ENCODE measurements at places on chromosomes 6 and 20. TPM values are rescaled to one million over a fixed set of nuclear protein-coding genes. Genes with fewer than 3 reads are reported as not detected.
A peak's percentile ranks its signal among the peaks of the same experiment; 100 is the strongest.

GRCh38 chr20:61770113-61770585, 295.5 kb downstream of the TAF4 start:
- no peak for DNase-seq

- no peak for DNase-seq
Observed at GRCh38 chr20:40160097-40160550, 528.9 kb downstream of the MAFB start.

DNA sequence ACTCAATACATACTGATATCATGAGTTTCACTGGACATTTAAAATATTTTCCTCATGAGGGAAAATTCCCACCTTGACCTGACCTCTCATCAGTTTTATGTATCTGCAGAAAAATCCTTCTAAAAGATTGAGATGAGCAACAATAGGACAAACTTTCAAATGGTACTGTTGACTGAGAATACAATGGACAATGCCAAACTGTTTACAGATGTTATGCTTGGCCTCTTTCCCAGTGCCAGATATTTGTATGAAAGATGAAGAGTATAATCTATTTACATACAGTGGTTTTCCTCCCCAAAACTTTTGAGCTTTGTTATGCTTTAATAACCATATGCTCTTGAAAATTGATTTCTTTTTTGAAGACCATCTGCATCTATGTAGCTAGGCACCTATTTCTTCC, 245.1 kb upstream of the RSPO3 start:
- DNase-seq: no peak

Gene KIFC1
- total RNA-seq: 2.2 TPM

Gene RIN2
- 66.4 TPM for total RNA-seq

DNA sequence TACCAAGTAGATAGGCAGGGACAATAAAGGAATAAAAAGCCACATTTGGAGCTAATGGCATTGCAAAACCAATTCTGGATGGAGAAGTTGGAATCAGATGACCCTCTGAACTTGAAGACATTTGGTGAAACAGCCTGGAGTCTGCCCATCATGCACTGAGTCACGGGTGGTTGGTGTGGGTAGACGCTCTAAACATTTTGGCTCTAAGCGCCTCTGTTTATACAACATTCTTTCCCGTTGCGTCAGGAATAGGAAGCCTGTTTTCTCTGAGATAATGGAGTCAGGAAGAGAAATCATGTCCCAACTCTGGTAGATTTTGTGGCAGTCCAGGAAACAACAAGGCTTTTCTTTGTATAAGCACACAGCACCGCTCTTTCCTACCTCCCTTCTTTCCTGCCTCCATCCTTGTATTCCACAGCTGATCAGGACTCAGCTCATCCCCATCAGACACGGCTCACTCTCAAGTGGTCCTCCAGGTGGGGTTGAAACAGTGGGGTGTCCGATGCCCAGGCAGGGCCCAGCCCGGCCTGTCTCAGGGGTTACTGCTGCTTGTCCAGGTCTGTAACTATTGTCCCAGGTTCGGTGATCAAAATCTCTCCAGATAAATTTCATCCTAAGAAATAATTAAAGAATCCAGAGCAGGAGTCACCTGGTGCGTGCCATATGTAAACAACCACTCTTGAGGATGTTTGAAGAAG, 12.1 kb upstream of the RAMACL start:
- no peak for DNase-seq

DNA sequence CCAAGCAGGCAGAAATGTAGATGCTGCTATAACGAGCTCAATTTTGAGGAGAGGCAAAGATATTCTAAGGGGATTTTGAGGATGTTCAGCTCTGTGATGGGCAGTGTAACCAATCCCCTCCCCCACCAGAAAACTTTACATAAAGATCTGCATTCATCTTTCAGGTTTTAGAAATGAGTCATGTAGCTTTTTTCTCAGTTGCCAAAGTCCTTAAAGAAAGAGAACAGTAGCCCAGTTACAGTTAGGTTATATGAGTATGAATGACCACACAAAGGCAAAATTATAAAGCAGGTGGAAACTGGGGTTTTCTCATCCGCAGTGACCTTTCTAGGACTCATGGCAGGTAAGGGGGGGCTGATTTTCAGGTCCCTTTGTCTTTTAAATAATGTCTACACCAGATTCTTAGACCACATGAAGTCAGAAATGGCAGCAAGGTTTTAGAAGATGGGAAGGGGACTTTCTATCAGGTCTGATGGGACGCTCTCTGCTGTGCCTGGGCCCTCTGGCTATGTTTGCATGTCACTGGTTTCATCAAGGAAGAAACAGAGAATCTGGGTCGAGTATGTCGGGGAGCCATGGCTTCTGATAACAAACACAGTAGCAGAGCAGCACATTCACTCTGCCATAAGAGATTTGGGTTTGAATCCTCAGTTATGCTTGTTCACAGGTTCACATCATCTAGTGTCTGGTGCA, 94.7 kb downstream of the CLIC5 start:
- DNase-seq: no peak

GRCh38 chr6:39004801-39005200, 43.8 kb upstream of the GLP1R start:
- no peak for DNase-seq

Gene OVOL2
- total RNA-seq: 11.4 TPM

DNA sequence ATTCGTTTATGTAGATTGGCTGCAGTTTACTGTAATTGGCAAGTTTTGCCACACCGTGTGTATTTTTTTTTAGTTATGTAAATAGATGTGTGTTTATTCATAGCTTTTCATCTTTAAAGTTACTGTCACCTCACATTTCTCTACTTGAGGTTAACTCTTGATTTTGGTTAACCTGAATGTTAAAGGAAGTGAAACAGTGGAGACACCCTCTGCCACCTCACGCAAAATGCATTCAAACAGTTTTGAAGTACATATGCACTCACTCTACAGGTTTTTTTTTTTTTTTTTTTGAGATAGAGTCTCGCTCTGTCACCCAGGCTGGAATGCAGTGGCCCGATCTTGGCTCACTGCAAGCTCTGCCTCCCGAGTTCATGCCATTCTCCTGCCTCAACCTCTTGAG, 17.7 kb downstream of the OR2A4 start:
- DNase-seq: no peak

Gene C6orf163
- 2.8 TPM for total RNA-seq

Gene RBPJL
- total RNA-seq: not detected

GRCh38 chr20:63829945-63830835, 874 bp downstream of the ZBTB46 start:
- peak; percentile 69 for DNase-seq

DNA sequence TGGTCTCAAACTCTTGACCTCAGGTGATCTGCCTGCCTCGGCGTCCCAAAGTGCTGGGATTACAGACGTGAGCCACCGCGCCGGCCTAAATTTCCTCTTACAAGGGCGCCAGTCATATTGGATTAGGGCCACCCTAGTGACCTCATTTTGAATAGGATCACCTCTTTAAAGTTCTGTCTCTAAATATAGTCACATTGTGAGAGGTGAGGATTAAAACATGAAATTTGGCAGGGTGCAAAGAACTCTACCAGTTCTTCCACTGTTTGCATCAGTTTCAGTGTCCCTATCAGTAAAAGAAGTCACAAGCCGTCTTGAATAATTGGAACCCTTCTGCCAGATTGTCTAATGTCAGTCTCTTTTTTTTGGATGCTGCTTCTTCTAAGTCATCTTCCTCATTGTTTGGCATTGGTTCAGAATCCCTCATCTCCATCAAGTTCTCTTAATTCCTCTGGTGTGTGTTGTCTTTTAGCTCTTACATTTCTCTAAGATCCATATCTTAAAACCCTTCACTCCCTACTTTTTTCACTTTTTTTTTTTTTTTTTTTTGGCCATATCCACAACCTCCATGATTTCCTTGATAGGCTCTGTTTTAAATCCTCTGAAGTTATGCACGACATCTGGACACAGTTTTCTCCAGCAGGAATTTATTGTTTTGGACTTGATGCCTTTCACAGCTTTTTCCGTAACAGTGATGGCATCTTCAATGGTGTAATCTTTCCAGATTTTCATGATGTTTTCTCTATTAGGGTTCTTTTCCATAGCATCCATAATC, 56.8 kb downstream of the NCOA3 start:
- no peak for DNase-seq

GRCh38 chr6:165843121-165843520, 180.1 kb upstream of the PDE10A start:
- DNase-seq: no peak

DNA sequence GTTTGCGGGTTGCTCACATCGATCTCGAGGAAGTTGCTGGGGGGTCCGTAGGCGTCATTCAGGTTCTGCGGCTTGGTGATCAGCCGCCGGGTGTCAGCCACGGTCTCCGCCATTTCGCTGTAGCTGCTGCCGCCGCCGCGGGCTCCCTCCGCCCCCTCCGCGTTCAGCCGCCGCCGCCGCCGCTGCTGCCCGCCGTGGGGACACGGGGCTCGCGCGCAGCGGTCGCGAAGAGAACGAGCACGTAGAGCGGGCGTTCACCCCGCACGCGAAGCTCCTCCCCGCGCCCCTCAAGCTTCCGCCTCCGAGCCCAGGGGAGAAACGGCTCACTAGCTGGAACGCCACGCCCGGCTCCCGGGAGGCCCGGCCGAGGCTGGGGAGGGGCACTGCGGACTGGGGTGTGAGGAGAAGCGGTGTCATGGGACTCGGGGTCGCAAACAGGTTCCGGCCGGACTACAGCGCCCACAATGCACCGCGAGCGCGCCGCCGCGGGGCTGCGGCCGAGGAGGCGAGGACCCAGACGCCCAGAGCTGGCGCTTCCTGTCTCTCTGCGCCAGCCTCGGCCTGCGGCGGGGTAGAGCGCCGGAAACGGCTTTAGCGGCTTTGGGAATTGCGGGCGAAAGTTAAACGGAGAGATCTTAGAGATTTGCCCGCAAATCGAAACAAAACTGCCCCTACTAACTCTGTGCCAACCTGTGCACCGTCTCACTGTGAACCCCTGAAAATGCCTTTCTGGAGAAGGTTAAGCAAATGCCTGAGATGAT, at the start of gene SNX3:
TSS of gene SNX3 (minus strand) at position 232 of the 761 bp plus-strand sequence. CDS start at position 113, 119 bp downstream.
- peak; percentile 94 for DNase-seq

Gene ZNF334
- total RNA-seq: 16.1 TPM

GRCh38 chr6:30544666-30545272, 11.5 kb downstream of the GNL1 start:
- DNase-seq: no peak

DNA sequence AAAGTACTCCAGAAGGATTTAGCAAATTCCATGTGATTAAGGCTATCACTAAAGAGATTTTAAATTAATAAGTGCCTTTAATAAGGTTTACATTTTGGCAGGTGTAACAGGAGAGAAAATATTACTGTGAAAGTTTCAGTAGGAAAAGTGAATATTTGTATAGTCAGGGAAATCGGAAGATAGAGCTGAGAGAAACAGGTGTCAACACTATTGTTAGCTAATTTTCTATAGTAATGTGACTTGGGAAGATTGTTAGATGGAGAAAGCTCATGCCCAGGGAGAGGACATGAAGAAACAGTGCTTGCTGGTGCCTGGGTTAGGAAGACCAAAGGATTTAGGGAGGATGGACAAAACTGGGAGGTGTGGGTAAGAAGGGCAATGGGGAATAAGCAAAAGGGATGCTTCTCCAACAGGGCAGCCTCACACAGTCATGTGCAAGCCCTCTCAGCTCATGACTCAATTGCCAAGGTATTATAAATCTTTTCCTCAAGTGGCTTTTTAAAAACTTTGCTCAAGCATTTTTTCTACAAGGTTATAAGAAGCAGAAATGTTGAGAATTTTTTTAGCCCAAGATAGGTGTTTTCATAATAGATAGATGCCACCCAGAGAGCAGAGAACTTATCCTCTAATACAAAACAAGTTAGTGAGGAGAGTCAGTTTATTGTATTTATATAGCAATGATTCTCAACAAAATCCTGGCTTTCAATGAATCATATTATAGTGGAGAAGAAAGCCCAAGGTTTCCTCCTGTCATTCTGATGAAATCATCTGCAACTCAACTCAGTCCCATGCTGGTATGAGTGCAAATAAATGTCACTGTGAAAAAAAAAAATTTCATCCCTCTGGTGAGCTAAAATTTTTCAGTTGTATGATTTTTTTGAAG, 325.2 kb upstream of the NT5E start:
- no peak for DNase-seq

DNA sequence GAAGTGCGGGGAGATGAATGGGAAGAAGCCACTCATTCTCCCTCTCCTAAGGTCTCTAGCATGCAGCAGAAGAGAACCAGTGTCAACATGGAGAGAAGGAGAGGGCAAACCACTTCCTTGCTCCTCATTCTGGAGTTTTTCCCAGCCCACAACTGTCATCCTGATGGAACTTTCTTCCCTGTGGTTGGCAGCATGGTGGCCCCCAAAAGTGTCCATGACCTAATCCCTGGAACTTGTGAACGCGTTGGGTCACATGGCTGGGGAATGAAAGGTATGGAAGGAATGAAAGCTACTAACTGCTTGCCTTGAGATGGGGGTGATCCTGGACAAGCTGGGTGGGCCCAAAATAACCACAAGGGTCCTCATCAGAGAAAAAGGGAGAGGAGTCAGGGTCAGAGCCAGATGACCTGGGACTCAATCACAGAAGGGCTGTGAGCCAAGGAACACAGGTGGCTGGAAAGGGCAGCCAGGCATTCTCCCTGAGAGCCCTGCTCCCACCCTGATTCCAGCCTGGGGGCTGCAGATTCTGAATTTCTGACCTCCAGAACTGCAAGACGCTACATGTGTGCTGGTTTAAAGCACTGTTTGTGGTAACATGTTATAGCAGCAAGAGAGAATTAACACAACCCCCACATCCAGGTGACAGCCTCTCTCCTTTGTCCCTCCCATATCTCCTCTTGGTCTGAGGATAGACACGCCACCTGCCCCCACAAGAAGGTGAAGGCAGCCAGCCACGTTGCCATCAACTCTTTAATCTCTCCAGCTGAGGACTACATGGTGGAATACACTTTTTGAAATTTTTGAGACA, 63.2 kb downstream of the PYGB start:
- no peak for DNase-seq

DNA sequence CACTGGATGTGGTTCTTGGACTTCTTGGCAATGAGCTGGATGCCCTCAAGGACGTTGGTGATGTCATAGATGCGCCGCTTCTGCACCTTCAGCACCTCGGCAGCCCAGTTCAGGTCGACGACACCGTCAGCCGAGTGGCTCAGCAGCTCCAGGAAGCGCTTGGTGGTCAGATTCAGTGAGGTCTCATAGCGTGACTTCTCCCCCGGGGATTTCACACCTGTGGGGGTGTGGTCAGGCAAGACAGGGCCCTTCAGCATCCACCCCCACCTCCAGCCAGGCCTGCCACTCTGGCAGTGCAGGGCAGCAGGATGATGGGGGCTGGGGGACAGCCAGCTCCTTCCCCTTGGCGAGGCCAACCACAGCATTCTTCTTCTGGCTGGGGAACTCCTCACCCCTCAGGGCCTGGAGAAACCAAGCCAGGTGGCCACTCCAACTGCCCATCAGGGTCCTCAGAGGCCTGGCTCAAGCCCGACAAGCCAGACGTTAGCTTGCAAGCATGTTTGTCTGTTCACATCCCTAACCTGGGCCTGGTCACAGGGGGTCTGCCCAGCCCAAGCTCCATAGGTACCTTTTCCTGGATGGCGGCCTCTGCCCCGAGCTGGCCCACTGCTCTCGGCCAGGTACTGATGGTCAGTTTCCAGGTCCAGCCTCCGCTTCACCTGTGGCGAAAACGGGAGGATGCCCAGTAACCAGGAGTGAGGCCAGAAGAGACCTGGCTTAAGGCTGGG, 5.7 kb upstream of the NECAB3 start:
- DNase-seq: peak; percentile 48

- DNase-seq: no peak
Observed at GRCh38 chr6:16318538-16318937, 80.2 kb downstream of the GMPR start.

Gene HSPA12B
- 7.2 TPM for total RNA-seq

Measured in ovary (tissue), 10 donors.